ENCODE measurements at places on chromosomes 2 and 18.

- no peak for DNase-seq
These were observed 80.9 kb upstream of the KYNU start for GRCh38 chr2:142796588-142796987.

- DNase-seq = peak; percentile 17
These were observed at the start of gene ZDBF2 for GRCh38 chr2:206274434-206275311. Gene ZDBF2, plus strand, starts transcription at chr2:206274663. Its CDS starts 7,187 bp downstream, at chr2:206281850.

DNA sequence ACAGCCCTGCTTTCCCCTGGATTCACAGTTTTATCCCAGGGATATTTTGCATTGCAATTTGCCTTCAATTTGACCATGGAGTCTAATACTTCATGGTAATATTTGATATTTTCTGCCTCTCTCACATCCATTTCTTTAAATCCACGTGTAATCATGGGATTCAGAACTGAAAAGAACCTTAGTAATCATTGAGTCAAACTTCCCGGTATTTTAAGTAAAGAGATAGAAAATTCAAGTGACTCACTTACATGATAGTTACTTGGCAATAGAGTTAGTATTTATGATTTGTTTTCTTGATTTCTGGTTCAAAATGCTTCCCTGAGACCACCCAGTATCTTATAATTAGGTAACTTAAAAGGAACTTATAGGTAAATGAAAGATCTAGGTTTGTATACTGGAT, 33.7 kb upstream of the CDC42EP3 start:
- no peak for DNase-seq

DNA sequence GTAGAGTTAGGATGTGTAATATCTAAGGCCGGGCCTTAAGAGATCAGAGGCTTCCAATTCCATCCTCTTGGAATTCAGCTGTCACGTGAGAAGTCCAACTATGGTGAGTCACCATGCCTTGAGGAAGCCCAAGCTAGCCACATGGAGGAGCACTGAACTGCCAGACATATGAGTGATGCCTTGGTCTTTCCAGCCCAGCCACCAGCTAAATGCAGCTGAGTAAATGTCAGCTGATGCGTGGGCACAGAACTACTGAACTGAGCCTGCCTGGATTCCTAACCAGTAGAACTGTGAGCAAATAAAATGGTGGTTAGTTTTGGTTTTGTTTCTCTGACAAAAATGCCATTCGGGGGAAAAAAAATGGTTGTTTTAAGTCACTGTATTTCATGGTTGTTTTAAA, 153.7 kb upstream of the SERTAD2 start:
- peak; percentile 99 for DNase-seq

DNA sequence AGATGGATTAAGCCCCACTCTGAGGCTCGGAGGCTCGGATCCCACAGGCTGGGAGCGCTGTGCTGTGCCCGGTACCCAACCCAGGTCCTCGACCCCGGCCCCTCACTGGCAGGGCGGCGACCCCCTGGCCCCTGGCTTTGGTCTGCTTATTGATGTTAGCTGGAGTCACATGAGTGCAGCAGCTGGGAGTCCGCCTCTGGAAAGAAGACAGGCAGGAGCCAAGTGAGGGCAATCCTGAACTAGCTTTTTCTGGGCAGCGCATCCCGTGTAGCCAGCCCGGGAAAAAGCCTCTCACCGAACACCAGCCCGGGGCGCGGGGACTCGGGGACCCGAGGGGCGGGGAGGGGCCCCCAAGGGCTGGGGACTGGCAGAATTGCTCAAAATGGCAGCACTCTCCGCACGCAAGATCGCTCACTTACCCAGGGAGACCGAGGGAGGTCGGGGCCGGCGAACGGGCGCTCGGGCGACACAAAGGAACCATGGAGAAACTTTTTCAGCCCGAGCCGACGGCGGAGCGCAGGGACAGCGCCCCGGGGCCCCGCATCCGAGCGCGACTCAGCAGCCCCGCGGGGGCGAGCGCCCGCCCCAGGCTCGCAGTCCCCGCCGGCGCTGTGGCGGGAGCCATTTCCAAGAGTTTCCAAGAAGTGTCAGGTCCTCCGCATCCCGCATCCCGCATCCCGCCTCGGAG, 567 bp downstream of the TMEM200C start:
- DNase-seq = no peak

DNA sequence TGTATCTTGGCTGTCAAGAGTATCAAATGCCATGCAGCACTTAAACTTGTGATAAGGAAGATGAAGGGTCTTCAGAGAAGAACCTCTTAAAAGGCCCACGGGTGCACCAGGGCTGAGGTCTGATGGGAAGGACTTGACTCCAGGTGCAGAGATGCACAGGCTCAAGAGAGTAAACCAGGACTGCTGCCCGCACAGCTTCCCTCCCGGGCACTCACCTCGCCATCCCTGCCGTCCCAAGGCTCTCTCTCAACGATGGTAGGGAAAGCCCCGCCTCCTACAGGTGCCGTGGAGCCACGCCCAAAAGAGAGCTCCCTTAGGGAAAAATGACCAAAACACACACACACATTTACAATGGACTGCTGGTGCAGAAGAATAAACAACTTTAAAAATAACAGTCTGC, 27.9 kb downstream of the PDIA6 start:
- no peak for DNase-seq

- DNase-seq = no peak
These were observed 40.8 kb upstream of the SCLY start for GRCh38 chr2:238019962-238020361.

GRCh38 chr2:232288489-232289030, 90.0 kb upstream of the ALPP start:
- DNase-seq = no peak

- no peak for DNase-seq
These were observed 212.1 kb upstream of the COPS8 start for GRCh38 chr2:236873636-236874035.

- DNase-seq = no peak
These were observed 189.3 kb downstream of the CLIP4 start for GRCh38 chr2:29304399-29305060.

DNA sequence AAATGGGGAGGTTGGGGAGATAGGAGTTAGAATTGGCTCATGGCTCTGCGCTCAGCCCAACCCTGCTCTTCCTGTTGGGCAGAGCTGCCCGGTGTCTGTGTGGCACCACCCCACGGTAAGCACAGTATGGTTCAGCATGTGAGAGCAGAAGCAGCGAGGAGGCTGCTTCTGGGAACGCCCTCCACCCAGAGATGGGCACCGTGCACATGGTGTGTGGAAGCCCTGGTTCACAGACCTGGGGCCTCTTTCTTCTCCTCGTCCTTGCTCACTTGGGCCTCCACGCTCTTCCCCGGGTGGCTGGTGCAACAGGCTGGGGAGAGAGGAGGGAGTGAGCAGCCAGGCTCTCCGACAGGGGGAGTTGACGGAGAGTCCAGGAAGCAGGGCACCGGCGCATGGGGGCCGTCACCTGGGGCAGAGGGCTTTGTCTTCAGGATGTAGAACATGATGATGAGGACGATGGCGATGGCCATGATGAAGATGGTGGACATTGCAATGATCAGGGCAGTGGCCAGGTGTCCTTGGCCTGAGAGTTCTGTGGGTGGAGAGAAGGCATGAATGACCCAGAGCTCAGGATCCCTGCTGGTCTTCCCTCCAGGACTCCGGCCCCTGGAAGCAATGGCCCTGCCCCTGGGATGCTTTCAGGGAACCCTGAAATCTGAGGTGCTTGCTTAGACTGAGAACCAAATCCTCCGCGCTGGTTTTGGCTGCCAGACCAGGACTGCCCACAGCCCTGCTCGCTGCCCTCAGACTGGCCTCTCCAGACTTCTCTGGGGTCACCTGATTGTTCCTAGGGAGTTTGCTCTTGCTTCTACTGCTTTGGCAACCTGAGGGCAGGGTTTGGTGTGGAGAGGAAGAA, 78.3 kb downstream of the EDAR start:
- DNase-seq = no peak

GRCh38 chr2:63840081-63840784, 1.5 kb upstream of the UGP2 start:
- no peak for DNase-seq

DNA sequence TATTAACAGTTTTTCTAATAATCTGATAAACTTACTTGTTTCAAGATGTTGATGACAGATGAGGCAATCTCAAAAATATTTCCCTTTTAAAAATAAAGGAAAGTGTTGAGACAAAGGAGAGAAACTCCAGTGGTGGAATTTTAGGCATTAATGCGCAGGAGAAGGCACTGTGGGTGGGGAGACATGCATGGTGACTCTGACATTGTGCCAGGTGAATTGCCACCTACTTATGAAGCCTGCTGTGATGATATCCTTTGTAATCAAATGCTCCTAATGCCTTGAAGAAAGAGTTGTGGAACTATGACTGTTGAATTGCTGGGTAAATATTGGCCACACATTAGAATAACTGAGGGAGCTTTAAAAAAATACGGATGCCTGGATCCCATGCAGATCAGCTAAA, 101.4 kb downstream of the PLA2R1 start:
- no peak for DNase-seq

DNA sequence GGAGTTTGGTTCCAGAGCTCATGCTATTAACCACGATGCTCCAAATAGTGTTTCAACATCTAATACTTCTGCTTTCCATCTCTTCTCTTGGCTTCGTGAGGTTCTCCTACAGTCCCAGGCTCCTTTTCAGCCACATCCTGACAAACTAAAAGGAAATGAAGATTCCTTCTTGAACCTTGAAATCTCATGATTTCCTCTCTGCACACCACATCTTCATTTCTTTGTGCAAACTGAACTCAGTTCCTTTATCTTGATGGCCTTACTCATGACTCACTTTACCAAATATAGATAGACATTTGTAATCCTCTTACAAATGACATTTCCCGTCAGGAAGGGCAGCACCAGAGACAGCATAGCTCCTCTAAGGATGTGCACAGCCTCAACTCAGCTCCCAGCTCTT, 50.0 kb upstream of the ITGA4 start:
- no peak for DNase-seq

DNA sequence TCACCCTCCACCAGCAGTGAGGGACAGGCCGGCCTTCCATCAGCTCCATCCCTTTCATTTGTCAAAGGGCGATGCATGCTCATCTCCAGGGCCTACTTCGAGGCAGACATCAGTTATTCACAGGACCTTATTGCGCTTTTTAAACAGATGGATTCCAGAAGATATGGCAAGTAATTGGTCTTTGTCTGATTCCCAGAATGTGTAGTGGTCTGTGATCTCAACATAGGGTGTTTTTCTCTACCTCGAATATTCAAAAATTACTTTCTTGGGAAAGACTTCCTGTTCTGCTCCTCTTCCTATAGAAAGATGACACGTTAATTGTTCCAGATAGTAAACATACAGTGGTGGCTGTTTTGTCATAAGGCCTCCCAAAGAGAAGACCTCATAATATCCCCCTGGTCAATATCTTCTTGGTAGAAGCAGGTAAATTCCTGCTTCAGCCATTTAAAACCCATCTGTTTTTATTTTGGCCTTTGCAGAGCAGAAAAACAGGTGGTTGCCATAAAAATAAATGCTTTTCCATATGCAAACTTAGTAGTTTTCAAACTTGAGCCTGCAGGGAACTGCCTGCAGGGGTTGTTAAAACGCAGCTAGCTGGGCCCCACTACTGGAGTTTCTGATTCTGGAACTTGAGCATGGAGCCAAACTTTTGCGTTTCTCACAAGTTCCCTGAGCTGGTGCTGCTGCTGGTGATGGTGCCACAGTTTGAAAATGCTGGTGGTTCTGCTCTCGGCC, 8.2 kb downstream of the SMARCAL1 start:
- no peak for DNase-seq

- DNase-seq = no peak
These were observed 72.3 kb downstream of the CMPK2 start for GRCh38 chr2:6793371-6793770.

GRCh38 chr2:21633015-21633414, 509.2 kb downstream of the TDRD15 start:
- no peak for DNase-seq

DNA sequence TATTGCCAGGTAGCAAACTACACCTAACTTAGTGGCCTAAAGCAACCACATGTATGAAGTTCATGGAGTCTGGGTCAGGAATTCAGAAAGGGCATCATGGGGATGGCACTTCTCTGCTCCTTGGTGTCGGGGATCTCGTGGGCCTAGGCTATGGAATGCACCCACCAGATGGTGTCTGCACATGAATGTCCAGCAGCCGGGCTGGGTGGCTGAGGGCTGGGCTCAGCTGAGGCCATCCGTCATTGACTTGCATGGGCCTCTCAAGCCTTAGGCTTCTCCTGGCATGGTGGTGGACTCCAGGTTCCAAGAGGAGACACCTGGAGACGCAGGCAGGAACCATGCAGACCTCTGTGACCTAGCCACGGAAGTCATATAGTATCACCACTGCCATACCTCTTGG, 26.0 kb upstream of the RPL31 start:
- DNase-seq = no peak

- DNase-seq = peak; percentile 62
These were observed 1.2 kb downstream of the TFPI start for GRCh38 chr2:187552828-187553681.

GRCh38 chr2:32735348-32735747, 107.5 kb downstream of the TTC27 start:
- no peak for DNase-seq

GRCh38 chr2:185668710-185669109, 69.9 kb upstream of the FSIP2 start:
- no peak for DNase-seq

GRCh38 chr2:37711831-37712230, 40.4 kb upstream of the CDC42EP3 start:
- peak; percentile 67 for DNase-seq

- peak; percentile 89 for DNase-seq
These were observed 250.1 kb upstream of the CTAGE1 start for GRCh38 chr18:22667616-22668422.

DNA sequence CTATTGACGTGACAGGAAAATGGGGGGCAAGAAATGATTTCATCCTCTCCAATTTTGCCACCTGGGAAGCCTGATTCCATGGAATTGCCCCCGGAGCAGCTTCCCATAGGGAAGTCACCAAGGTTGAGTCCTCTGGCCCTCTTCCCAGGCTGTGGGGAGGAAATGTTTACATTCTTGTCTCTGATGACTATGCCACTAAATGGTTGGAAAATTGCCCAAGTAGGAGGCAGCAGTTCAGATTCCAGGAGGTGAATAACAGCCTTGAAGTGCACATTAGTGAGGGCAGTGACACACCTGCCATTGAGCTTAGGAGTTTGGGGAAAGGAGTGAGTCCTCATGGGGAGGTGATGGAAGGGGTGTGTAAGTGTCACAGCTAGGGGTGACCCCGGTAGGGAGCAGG, 449.2 kb upstream of the DCC start:
- DNase-seq = no peak

DNA sequence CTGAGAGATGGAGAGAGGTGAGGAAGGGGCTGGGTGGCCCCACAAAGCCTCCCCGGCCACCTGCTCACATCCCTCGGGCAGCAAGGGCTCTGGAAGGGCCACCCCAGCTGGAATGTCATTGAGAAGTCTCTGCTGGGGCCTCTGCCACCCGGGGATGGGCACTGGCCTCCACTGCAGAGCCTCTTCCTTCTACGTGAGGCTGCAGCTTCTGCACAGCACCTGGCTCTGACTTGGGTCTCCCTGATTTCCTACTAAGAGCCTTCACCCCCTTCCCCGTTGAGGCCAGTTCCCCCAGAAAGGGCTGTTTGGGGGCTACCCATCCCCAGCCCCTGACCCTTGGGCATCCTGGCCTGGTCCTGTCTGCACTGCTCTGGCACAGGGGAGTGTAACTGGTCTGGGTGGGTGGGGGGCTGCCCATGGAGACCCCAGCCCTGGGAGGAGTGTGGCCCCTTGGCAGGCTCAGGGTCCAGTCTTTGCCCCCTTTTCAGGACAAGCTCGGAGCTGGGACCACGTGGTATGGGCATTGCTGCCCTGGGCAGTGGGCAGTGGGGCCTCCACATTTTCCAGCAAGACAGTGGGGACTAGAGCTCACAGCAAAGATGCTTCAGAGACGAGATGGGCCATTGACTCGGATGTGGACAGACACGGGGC, 5.6 kb downstream of the PDCD1 start:
- no peak for DNase-seq

Data from HFFc6 (cell line).